Left renal pelvis (tissue), 4 donors: ENCODE measurements at places on chromosomes 16 and 17.
A peak's percentile ranks its signal among the peaks of the same experiment; 100 is the strongest.

GRCh38 chr16:17301593-17302135, 169.1 kb downstream of the XYLT1 start:
- no peak for DNase-seq

- DNase-seq: no peak
These were observed 89.0 kb downstream of the C17orf67 start for GRCh38 chr17:56744721-56745120.

- no peak for DNase-seq
These were observed 26.2 kb downstream of the TRIM16 start for GRCh38 chr17:15657868-15658267.

- no peak for DNase-seq
These were observed 31.2 kb upstream of the BCAR1 start for GRCh38 chr16:75282466-75283281.

DNA sequence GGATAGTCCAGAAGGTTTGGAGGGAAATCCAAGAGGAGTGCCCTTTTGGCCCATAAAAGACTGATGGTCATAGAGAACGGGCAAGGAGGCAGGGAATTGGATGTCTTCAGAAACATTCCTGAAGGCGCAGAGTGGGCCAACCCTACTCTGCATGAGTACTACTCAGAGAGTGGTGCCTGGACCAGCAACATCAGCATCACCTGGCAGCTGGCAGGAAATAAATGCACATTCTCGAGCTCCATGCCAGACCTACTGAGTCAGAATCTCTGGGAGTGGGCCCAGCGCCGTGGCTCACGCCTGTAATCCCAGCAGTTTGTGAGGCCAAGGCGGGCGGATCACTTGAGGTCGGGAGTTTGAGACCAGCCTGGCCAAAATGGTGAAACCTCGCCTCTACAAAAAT, 27.1 kb upstream of the SLC39A11 start:
- DNase-seq: no peak

- no peak for DNase-seq
These were observed 10.4 kb upstream of the TMEM132E start for GRCh38 chr17:34568953-34569352.

- no peak for DNase-seq
These were observed 78.1 kb downstream of the OR1D5 start for GRCh38 chr17:2985318-2985717.

- no peak for DNase-seq
These were observed 12.6 kb downstream of the CACNG1 start for GRCh38 chr17:67056746-67057490.

DNA sequence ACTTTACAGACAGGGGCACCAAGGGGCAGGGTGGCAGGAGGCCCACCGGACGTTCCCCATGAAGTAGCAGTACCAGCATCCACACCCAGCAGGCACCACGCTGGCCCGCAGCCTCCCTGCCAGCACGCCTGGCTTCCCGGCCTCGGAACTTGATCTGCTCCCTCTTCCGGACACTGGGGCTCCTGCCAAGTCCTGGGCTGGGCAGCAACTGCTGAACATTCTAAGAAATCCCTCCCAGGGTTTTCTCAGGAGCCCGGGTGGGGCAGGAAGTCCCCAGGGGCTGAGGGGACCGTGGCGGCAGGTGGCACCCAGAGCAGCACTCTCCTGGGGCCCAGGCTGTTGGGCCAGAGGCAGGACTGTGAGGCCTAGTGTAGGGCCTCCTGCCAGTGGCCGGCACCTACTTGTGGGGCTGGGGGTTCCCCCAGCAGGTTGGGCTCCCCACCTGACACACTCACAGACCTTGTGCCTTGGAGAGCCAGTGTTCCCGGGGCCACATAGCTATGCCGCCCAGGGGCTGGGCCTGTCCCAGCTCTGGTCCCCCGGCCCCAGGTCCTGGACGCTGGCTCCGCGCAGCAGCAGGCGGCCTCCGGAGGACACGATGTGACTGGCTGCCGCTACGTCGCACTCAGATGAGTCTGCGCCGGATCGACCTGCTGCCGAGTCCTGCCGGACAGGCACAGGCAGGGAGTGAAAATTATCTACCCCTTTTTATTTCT, 86.2 kb upstream of the CBX4 start:
- DNase-seq: no peak

DNA sequence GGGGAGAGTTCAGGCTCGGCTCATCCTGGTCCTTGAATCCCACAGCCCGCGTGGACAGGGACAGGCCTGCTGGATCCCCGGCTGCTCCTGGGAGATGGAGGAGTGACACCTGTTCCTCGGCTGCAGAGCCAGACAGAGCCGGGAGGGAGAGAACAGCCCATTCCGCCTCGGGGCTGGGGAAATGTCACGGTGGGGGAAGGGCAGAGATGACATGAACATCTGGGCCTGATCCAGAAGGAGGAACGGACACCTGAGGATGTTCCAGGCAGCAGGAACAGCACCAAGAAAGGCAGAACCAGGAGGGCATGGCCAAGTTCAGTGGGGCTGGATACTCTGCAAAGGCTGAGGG, 2.1 kb downstream of the ZNF764 start:
- no peak for DNase-seq

DNA sequence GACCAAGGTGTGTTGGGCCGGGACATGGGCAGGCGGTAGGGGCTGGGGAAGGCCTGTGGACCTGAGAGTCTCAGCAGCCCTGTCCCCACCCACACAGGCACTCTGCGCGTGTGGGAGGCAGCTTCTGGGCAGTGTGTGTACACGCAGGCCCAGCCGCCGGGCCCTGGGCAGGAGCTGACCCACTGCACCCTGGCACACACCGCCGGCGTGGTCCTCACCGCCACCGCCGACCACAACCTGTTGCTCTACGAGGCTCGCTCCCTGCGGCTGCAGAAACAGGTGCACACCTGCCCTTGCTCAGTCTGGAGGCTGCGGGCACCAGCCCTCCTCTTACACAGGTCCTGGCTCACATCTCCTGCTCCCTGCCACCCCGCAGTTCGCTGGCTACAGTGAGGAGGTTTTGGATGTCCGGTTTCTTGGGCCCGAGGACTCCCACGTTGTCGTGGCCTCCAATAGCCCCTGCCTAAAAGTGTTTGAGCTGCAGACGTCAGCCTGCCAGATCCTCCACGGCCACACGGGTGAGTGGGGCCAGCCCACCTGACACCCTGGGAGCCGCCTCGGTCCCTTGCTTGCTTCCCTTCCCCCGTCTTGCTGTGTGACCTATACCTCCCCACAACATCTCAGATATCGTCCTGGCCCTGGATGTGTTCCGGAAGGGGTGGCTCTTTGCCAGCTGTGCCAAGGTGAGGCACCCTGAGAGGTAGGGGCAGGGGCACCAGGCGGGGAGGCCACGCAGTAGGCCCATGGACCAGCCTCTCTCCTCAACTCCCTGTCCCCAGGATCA, 3.8 kb downstream of the TBL3 start:
- DNase-seq: no peak

- DNase-seq: no peak
These were observed 50.7 kb upstream of the TNRC6C start for GRCh38 chr17:77907497-77908461.

DNA sequence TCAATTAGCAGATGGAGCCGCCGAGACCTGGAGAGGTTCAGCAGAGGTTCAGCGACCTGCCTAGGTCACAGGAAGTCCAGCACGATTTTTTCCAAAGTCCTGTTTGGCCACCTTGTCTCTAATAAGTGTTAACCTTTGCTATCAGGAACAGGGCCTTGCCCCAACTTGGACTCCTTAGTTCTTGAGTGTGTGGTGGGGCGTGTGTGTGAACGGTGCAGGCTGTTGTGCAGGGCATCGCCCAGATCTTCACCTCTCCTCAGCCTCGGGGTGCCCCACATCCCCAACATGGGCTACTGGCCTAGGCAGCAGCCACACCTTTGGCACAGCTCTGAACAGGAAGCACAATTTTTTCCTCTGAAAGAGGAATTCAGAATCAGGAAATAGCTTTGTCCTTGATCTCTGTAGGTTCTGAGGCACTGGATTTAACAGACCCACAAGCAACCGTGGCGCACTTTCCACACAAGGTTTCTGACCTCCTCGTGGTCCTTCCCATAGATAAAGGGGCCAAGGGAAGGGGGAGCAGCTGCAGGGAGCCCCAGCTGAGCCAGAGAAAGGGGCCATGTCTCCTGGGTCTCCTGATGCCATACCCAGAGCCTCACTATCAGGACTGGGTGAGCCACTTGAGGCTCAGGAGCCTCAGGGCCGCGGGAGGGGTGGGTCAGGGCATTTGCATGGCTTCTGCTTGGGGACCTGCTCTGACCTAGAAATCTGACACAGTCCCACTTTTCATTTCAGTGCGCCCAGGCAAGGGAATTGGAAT, 10.4 kb downstream of the MPRIP start:
- DNase-seq: no peak

GRCh38 chr17:75848523-75849278, 4.5 kb upstream of the UNC13D start:
- DNase-seq: no peak

- no peak for DNase-seq
These were observed 5.1 kb upstream of the DDX19A start for GRCh38 chr16:70341600-70341999.

DNA sequence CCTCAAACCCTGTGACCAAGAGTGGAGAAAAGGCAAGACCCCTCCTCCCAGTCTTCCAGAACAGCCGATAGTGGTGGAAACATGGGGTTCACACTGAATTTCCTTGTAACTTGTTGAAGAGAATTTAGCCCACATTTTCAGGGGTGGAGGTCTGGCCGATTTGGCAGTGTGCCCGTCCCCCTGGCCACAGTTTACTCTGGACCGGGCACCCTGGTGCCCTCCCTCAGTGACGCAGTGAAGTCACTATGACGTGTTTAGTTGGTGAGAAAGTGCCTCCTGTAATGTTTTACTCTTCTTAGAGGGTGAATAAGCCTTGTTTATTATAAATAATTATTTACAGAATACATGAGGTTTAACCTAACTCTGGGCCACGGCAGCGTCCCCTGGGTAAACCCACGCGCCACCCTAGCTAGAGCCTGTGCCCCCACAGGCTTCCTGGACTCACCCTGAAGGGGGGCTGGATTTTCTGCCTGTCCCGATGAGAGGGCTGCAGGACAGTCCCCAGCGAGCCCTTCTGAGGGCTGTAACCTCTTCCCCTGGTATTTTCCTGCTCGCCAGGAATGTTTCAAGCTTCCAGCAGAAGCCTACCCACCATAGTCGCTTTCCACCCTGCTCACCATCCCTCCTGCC, 316.9 kb downstream of the SEC14L1 start:
- no peak for DNase-seq

DNA sequence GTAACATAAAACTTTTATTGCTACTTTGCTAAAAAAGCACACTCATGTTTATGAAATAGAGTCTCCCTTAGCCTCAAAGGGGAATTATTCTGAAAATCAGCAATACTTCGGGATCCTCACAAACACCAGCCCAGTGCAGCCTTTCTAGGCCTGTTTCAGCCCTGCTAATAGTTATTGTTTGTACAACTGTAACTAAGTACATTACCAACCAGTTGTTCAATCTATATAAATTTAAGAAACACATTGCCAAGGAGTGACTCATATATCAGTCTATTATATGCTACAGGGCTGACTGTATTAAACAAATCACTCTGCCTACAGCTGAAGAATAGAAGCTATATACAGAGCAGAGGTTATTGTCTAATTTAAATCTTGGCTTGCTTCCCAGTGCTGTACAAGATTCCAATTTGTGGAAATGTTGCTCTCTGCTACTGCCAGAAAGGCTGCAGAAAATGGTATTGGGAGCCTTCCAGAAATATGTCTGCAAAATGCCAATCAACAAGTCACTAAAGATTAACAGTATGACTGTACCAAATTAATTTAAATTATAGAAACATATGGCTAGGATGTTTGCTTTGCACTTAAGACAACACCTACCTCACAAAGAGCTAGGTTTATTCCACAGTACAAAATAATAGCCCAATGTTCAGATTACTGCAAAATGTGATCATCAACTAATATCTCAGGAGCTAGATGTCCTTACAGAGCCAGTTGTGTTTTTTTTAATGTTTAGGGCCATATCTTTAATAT, 49.7 kb downstream of the TOX3 start:
- peak; percentile 21 for DNase-seq

DNA sequence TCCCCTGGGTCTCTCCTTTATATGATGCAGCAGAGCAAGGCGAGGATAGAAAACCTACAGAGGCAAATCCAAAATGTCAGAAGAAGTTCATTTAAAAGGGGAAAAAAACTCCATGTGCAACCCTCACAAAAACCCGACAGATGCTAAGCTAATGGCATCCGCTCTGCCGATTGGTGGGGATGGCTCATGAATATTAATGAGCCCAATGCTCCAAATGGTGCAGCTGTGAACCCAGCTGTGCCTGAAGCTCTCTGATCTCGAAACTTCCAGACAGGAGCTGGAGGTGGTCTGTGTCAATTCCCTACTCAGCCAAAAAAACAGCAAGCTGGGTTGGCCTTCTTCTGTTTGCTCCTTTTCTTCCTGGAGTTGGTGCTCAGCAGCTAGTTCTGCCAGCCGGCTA, 15.5 kb downstream of the SNX11 start:
- no peak for DNase-seq

GRCh38 chr17:41773190-41773588, 13.3 kb downstream of the JUP start:
- DNase-seq: no peak

DNA sequence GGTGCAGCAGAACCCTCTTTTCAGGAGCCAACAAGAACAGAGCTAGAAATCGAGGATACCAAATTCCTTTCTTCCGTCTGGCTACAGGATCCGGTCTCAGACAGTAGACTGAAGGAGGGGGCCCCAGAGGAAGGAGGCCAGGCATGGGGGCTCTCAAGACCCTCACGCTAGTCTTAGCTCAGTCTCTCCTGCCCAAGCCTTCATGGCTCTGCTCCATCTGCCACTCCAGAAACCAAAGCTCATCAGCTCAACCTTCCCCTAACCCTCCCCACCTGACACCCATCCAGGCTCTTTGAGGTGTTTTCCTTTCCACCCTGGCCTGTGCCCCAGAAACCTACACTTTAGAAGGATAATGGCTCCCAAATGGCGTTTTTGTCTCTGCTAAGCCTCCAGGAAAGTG, 6.2 kb upstream of the TMEM92 start:
- no peak for DNase-seq

- no peak for DNase-seq
These were observed 10.1 kb downstream of the KRT39 start for GRCh38 chr17:40956401-40957254.

DNA sequence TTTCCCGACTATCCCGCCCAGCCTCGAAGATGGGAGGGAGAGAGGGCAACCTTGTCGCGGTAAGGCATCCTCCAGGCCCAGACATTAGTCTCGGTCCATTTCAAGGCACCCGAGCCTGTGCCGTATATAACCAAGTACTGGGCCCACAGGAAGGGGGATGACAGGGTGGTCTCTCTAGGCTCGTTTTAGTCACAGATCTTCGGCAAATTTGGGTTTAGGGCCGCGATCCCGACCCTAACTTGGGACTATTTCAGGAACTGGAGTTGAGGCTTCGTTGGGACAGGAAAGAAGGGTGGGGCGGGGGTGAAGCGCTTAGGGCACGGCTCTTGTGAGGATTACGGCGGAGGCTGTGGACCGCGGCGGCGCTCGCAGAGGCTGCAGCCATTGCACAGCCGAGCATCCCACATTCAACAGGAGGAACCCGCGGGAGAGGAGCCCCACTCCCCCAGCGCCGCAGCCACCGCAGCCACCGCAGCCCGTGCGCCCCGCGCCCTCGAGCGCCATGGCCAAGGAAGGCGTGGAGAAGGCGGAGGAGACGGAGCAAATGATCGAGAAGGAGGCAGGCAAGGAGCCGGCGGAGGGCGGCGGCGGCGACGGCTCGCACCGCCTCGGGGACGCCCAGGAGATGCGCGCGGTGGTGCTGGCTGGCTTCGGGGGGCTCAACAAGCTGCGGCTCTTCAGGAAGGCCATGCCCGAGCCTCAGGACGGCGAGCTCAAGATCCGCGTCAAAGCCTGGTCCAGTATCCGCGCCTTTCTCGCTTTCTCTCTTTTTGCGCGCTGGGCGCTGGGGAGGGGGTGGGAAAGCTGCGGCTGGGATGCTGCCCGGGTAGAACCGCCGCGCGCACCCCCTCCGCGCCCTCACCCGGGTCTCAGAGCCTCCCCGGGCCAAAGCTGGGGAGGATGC, at the start of gene VAT1L:
Gene VAT1L (plus strand): TSS at position 384 of the 904 bp plus-strand sequence. CDS start 119 bp downstream, at position 503.
- no peak for DNase-seq
